ENCODE measurements at places on chromosomes 11 and 22. TPM values are rescaled to one million over a fixed set of nuclear protein-coding genes. Genes with fewer than 3 reads are reported as not detected.

Gene UPK3A
- 1.6 TPM for total RNA-seq

Gene UCP2
- total RNA-seq: 458 TPM

Gene BLID
- not detected for total RNA-seq

Gene C11orf86
- not detected for total RNA-seq

Gene HEPHL1
- total RNA-seq: not detected

Gene DEPDC7
- 0.27 TPM for total RNA-seq

Gene PARVG
- total RNA-seq: 91.6 TPM

Gene TESMIN
- 1.8 TPM for total RNA-seq

- no peak overlapping the region for H3K4me3 ChIP-seq
- no peak for DNase-seq
- H3K36me3 ChIP-seq: peaks cover 42% of the 10 kb centered on the region
- H3K4me1 ChIP-seq: peaks cover 81% of the 10 kb centered on the region
Observed at GRCh38 chr11:83025267-83025704, 46.4 kb downstream of the RAB30 start.

DNA sequence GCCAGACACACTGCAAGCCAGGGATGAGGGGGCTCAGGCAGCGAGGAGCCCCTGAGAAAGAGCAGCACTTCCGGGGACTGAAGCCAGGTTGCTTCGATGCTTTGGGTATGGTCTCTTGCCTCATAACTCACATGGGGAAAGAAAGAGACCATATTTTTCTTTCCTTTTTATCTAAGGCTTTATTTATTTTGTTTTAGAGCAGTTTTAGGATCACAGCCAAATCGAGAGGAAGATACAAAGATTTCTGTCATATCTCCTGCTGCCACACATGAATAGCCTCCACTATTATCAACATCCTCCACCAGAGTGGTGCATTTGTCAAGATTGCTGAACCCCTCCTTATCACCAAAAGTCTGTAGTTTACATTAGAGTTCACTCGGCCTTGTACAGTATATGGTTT is 24.3 kb upstream of the ADSL start:
- no peak overlapping the region for H3K4me3 ChIP-seq
- H3K36me3 ChIP-seq: peaks cover 82% of the 10 kb centered on the region
- H3K27me3 ChIP-seq: no peaks in the 10 kb centered on the region
- no peak overlapping the region for H3K27ac ChIP-seq

DNA sequence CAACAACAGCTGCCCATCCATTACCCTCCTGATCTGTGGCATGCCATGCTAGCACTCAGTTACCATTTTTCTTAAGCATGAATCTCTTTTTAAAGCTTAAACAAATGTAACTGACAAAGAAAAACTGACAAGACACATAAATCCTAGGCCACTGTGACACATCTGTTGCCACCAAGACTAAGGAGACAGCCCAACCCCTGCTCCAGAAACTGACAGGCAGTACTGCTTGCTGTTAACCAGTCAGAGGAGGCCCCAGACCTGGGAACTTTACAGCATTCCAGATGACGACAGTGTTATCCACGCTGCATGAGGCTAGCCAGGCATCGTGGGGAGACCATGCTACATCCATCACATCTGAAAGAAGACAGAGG is 33.8 kb downstream of the HIRA start:
- H3K4me1 ChIP-seq: no peaks in the 10 kb centered on the region
- no peaks in the 10 kb centered on the region for H3K27me3 ChIP-seq
- H3K27ac ChIP-seq: no peak overlapping the region
- H3K4me3 ChIP-seq: no peak overlapping the region
- DNase-seq: no peak
- peaks cover 79% of the 10 kb centered on the region for H3K36me3 ChIP-seq

DNA sequence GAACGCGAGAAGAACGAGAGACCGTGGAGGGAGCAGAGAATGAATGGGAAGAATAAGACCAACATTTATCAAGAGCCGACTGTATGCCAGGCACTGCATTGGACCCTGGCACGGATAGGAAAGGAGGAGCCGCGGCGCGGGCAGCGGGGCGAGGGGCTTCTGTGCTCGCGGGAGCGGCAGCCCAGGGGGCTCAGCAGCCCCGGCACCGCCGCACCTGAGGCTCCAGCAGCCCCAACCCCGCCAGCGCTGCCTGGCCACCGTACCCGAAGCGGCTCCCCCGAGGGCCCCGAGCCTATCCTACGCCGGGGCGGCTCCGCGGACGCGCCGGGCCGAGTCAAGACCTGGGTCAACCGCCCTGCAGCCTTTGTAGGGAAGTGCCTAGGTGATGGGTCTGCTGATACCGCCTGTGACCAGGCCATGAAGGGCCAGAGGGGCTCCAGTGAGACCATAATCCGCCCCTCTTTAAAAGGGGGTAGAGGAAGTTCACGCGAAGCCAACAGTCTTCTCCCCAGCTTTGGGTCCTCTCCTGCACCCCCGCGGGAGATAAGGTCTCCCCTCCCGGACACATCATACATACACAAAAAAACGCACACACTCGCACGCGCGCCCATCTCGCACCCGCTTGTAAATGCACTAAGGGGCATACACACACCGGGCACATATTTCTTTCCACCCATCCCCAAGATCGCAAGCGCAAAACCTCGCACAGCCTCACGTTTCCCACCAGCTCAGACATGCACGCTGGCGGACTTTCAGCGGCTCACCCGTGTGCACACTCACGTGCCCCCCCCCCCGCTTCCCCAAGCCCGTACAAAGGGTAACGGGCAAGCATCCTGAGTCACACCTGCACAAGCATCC is 935 bp upstream of the RTN4RL2 start:
- H3K27me3 ChIP-seq: peaks cover 23% of the 10 kb centered on the region
- no peaks in the 10 kb centered on the region for H3K36me3 ChIP-seq
- no peak overlapping the region for H3K27ac ChIP-seq
- H3K4me3 ChIP-seq: peak overlapping the region; percentile 84
- H3K4me1 ChIP-seq: peaks cover 28% of the 10 kb centered on the region

- H3K4me3 ChIP-seq: no peak overlapping the region
- H3K36me3 ChIP-seq: peaks cover 69% of the 10 kb centered on the region
- no peaks in the 10 kb centered on the region for H3K27me3 ChIP-seq
- H3K4me1 ChIP-seq: peaks cover 30% of the 10 kb centered on the region
- DNase-seq: peak; percentile 13
- no peak overlapping the region for H3K27ac ChIP-seq
Observed at GRCh38 chr22:40409613-40410113, 39.3 kb downstream of the SGSM3 start.

GRCh38 chr11:86167499-86168164 is 76.9 kb upstream of the EED start:
- H3K4me1 ChIP-seq: no peaks in the 10 kb centered on the region
- H3K27ac ChIP-seq: no peak overlapping the region
- H3K27me3 ChIP-seq: no peaks in the 10 kb centered on the region

DNA sequence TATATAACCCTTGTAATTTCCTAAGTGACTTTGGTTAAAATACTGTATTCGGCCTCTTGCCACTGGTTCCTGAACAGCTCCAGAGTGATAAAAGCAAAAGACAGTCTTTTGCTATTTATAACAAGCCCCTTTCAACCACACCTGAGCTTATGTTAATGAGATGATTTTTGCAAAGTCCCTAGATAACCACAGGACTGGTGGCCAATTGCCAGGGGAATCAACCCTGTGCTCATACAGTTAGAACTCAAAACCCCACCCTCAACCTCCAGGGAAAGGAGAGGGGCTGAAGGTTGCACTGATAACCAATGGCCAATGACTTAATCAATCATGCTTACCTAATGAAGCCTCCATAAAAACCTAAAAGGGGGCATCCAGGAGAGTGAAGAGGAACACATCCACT is 77.9 kb downstream of the SIK3 start:
- H3K4me1 ChIP-seq: peaks cover 79% of the 10 kb centered on the region
- peaks cover 3% of the 10 kb centered on the region for H3K36me3 ChIP-seq
- DNase-seq: no peak
- H3K4me3 ChIP-seq: peak overlapping the region; percentile 45

GRCh38 chr11:3099178-3099577 is 42.0 kb upstream of the CARS1 start:
- no peak overlapping the region for H3K4me3 ChIP-seq
- H3K36me3 ChIP-seq: no peaks in the 10 kb centered on the region
- H3K27ac ChIP-seq: no peak overlapping the region
- no peaks in the 10 kb centered on the region for H3K27me3 ChIP-seq
- H3K4me1 ChIP-seq: no peaks in the 10 kb centered on the region
- DNase-seq: no peak

DNA sequence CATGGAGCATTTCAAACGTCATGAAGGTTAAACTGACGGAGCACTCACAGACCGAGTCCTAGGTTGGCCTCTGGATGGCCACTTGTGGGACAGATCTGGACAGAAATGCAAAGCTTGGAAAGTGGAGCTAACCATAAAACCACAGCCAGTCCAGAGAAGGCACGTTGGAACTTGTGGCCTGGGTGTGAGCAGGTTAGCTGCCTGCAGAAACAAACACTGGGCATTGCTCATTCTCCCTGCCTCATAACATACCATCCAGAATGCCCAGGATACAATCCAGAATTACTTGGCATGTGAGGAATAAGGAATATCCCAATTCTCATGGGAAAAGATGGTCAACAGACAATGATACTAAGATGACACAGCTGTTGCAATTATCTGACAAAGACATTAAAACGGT is 1005.0 kb downstream of the TBC1D22A start:
- H3K27ac ChIP-seq: no peak overlapping the region
- peaks cover 1% of the 10 kb centered on the region for H3K27me3 ChIP-seq
- H3K4me3 ChIP-seq: no peak overlapping the region
- H3K36me3 ChIP-seq: no peaks in the 10 kb centered on the region
- DNase-seq: no peak

DNA sequence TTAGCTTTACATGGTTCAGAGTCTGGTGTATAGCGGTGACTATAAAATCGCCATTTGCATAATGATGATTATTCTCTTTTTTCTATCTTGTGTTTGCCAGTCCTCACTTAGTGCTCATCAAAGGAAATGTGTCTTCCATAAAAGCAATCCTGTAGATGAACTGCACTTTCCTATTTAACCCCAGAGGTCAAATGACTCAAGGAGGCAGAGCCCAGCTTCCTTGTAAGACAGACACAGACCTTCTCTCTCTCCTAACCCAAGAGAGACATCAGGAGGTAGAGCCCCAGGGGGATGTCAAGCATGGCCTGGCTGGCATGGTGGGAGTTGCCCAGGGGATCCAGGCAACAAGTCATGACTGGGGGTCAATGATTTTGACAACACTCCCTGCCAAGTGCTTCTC is 46.9 kb upstream of the CRTAM start:
- no peaks in the 10 kb centered on the region for H3K27me3 ChIP-seq
- no peak overlapping the region for H3K27ac ChIP-seq
- no peak overlapping the region for H3K4me3 ChIP-seq
- DNase-seq: no peak
- H3K36me3 ChIP-seq: no peaks in the 10 kb centered on the region

GRCh38 chr22:25748704-25749103 is 6.7 kb downstream of the MYO18B start:
- DNase-seq: no peak
- H3K27ac ChIP-seq: no peak overlapping the region
- no peaks in the 10 kb centered on the region for H3K36me3 ChIP-seq
- no peaks in the 10 kb centered on the region for H3K4me1 ChIP-seq
- no peaks in the 10 kb centered on the region for H3K27me3 ChIP-seq
- no peak overlapping the region for H3K4me3 ChIP-seq

DNA sequence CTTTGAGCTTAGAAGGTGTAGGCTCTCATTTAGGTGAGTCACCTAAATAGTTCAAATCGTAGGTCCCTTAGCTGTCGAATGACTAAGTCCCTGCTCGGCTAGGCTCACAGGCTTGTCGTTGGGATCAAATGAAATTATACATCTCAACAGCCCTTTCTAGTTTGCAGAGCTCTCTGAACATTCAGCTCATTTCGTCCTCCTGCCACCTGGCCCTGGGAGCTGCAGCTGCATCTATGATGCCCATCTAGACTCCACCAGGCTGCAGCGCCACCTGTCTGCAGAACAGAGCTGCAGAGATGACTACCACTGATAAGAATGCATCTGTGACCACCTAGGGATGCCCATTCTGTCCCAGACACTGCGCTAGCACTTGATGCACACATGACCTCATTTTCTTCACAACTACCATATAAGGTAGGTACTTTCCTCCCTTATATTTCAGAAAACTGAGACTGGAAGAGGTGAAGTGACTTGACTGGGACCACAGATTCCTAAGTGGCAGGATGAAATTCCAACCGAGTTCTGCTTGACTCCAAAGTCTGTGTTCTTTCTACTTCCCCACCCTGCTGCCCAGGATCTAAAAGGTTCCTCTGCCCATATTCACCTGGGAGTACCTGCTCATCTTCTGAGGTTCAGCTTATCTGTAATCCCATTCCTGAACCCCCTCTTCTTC is 141.1 kb upstream of the NARS2 start:
- H3K27me3 ChIP-seq: peaks cover 4% of the 10 kb centered on the region
- no peaks in the 10 kb centered on the region for H3K36me3 ChIP-seq
- no peaks in the 10 kb centered on the region for H3K4me1 ChIP-seq
- H3K27ac ChIP-seq: no peak overlapping the region
- no peak for DNase-seq
- no peak overlapping the region for H3K4me3 ChIP-seq

DNA sequence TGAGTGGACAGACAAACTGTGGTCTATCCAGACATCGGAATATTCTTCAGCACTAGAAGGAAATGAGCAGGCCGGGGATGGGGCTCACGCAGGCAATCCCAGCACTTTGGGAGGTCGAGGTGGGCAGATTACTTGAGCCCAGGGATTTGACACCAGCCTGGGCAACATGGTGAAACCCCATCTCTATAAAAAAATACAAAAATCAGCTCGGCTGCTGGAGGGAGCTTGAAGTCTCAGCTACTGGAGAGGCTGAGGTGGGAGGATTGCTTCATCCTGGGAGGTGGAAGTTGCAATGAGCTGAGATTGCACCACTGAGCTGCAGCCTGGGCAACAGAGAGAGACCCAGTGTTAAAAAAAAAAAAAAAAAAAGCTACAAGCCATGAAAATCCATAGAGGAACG is 8.0 kb upstream of the CTSD start:
- peaks cover 6% of the 10 kb centered on the region for H3K4me1 ChIP-seq
- no peaks in the 10 kb centered on the region for H3K36me3 ChIP-seq
- peaks cover 36% of the 10 kb centered on the region for H3K27me3 ChIP-seq
- no peak for DNase-seq

DNA sequence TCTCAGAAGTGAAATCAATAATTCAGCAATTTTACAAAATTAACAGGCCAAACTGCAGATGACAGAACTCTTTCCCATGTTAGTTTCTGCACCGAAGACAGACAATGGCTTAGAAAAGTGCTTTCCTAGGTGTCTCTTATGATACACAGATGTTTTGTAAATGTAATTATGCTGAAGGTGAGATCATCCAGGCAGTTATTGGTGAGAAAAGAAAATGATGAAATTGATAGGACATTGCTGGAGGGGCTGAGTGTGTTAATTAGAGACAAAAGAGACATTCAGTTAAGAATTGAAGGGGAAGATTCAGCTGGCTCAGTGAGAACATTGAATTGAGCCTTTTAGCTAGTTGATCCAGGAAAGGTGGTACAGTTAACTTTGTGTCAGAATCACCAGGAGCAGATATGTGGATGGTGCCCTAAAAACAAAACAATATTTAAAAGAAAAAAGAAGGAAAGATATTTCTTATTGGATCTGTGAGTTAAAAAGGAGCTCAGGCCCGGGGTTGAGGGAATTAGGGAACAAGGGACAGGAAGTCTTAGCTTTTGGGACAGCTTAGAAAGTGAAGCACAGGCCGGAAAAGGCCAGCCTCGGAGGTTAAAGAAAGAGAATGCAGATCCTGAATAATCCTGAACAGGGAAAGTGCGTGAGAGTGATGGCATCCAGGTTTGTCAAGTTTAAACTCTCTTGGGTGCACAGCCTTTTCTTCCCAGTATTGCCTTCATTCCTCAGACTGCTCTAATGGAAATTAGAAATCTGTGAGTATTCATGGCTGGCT is 16.9 kb downstream of the ARHGAP42 start:
- H3K4me3 ChIP-seq: no peak overlapping the region
- peaks cover 16% of the 10 kb centered on the region for H3K4me1 ChIP-seq
- no peak for DNase-seq
- peaks cover 3% of the 10 kb centered on the region for H3K36me3 ChIP-seq
- no peak overlapping the region for H3K27ac ChIP-seq

GRCh38 chr11:120835601-120836228 is 188.2 kb upstream of the TBCEL start:
- H3K4me1 ChIP-seq: peaks cover 5% of the 10 kb centered on the region
- H3K27me3 ChIP-seq: peaks cover 5% of the 10 kb centered on the region
- DNase-seq: no peak
- H3K36me3 ChIP-seq: no peaks in the 10 kb centered on the region
